HFFc6 (cell line): ENCODE measurements at places on chromosomes 4 and X. TPM values are rescaled to one million over a fixed set of nuclear protein-coding genes. Genes with fewer than 3 reads are reported as not detected.

The GPM6B gene
- not detected in 3 replicates for total RNA-seq

- no peak overlapping the region for H3K27ac ChIP-seq
- H3K36me3 ChIP-seq, result no peaks in the 10 kb centered on the region
- H3K4me1 ChIP-seq, result peaks cover 34% of the 10 kb centered on the region
- no peaks in the 10 kb centered on the region for H3K27me3 ChIP-seq
- H3K4me3 ChIP-seq, result no peak overlapping the region
- no peak for DNase-seq
Measured at GRCh38 chr4:182089326-182089725, 153.9 kb upstream of the TENM3 start.

The SLC9B1 gene
- 0.25 to 0.46 TPM (median 0.39 TPM) in 3 replicates for total RNA-seq

DNA sequence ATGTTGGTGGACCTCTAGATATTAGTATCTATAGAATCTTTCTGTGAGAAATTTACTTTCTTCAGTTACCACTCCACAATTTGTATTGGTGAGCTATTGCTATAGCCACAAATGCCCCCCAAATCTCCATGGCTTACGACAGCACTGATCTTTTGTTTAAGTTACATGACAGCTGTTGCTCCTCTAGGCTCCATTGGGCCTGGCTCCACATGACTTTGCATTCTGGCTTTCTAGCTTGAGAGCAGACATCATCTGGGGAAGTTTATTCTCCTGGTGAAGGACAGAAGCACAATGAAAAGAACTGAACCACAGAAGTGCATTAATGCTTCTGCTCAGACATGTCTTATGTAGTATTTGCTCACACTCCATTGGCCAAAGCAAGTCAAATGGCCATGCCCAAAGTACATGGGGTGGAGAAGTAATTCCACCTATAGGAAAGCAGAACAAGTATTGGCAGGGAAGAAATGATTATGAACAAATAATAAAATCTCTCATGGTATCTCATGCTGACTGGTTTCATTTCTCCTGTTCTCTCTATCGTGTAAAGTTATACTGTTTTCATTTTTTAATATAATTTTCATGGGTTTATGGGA is 126.6 kb upstream of the FAM9C start:
- H3K4me3 ChIP-seq, result no peak overlapping the region
- H3K27ac ChIP-seq, result no peak overlapping the region
- peaks cover 11% of the 10 kb centered on the region for H3K4me1 ChIP-seq
- no peaks in the 10 kb centered on the region; the same call in 1 of the 2 replicates for H3K27me3 ChIP-seq

DNA sequence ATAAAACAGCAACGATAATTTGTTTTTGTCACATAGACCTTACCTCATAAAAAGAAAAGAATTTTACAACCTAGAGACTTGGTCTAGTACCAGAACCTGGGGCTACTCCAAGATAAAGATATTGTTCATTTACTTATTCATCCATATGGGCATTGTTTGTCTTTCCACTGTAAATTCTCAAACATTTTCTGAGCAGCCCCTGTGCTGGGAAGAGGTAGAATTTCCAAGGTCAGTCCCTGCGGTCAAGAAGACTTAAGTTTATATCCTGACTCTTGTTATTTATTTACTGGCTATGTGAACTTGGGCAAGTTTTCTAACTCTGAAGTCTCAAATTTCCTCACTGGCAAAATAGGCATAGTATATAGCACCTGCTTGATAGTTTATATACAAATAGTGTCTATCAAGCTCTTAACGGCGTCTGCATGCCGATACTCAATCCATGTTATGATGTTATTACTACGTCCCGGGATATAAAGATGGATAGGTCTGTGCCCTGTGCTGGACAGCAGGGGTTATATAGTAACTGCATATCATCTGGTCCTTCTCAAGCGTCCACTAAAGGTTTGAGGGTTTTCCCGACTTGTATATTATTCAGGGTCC is 222.1 kb upstream of the TAPT1 start:
- H3K4me3 ChIP-seq, result no peak overlapping the region
- no peak overlapping the region for H3K27ac ChIP-seq
- peaks cover 31% of the 10 kb centered on the region for H3K27me3 ChIP-seq
- no peaks in the 10 kb centered on the region for H3K4me1 ChIP-seq

DNA sequence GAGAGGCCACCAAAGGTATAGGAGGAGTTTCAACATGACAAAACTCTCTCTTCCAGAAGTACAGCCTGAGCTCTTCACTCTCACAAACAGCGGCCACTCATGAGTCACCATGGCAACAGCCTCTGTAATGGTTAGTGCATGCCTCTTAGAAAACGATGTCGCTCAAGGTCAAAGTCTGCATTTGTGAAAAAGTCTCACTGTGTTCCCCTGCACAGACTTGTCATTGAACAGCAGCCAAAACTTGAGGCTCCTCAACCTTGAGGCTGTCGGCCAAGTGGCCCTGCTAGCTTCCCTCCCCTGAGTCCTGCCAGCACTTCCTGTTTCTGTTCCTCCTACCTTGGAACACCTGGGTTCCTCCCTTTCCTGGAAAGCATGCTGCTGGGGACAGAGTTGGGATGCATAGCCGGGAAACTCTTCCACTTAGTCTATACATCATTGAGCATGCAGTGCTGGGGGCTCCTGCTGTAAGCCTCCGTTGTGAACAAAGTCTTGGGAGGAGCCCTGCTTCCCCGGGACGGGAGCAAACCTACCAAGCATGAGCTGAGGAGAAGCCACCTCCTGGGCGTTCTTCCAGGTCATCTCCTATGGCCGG is 66.6 kb downstream of the ING2 start:
- peak; percentile 21 for DNase-seq
- no peak overlapping the region for H3K27ac ChIP-seq
- H3K36me3 ChIP-seq, result no peaks in the 10 kb centered on the region

The PPP2R3B gene
- total RNA-seq, result 11.7 and 14.5 TPM in 2 replicates

- no peak overlapping the region for H3K27ac ChIP-seq
- DNase-seq, result no peak
- H3K36me3 ChIP-seq, result no peaks in the 10 kb centered on the region
- H3K27me3 ChIP-seq, result no peaks in the 10 kb centered on the region; the same call in 1 of the 2 replicates
Measured at GRCh38 chr4:104451573-104451972, 43.1 kb downstream of the CXXC4 start.

The PROM1 gene
- 0.34 TPM in 1 of 3 replicates, not detected in the others for total RNA-seq

DNA sequence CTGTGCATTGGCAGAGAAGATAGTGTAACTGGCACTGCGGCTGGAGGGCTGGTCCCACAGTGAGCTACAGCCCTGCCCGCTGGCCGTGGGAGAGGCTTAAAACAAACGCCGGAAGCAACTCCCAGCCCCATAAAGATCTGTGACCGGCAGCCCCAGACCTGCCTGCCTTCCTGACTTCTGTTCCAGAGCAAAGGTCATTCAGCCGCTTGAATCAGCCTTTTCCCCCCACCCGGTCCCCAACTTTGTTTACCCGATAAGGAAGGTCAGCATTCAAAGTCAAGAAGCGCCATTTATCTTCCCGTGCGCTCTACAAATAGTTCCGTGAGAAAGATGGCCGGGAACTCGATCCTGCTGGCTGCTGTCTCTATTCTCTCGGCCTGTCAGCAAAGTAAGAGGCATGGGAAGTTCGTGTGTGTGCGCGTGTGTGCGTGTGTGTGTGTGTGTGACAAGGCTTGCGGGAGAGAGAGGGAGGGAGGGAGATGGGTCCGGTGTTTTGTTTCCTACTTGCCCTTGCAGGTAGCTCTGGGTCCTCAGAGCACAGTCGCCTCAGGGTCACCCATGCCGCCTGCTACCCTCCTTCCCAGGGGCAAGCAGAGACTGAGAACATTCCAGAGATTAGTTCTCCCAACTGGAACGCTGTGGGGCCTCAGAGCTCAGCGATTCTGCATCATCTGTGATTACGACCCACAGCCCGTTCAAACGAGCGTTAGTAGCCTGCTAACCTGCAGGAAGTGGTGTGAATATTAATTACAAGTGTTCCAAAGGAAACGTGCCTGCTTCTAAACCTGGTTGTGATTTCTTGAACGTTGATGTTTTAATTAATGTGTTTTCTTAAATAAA is at the start of gene MGST2:
TSS of gene MGST2 (plus strand) at position 130 of the 840 bp plus-strand sequence. CDS start at position 331, 201 bp downstream.
- DNase-seq, result peak; percentile 68
- H3K4me3 ChIP-seq, result peak within 1 kb of the TSS; percentile 87
- peaks cover 18% of the 10 kb centered on the region for H3K4me1 ChIP-seq
- peaks cover 10% of the 10 kb centered on the region; the same call in 1 of the 2 replicates for H3K27me3 ChIP-seq
- peak within 1 kb of the TSS; percentile 82 for H3K27ac ChIP-seq
- H3K36me3 ChIP-seq, result no peaks in the 10 kb centered on the region

The SLITRK4 gene
- not detected in 2 replicates for total RNA-seq
